H1 (cell line): ENCODE measurements at places on chromosomes 2 and 18. TPM values are rescaled to one million over a fixed set of nuclear protein-coding genes. Genes with fewer than 3 reads are reported as not detected.

The SPATA3 gene
- not detected in 2 replicates for polyA plus RNA-seq

The NPHP1 gene
- 0.74 and 1.4 TPM in 2 replicates for polyA plus RNA-seq

The ZC3H8 gene
- polyA plus RNA-seq = 0.66 and 1.9 TPM in 2 replicates

The HOXD11 gene
- polyA plus RNA-seq = not detected in 2 replicates

The CTLA4 gene
- not detected in 2 replicates for polyA plus RNA-seq

The OXER1 gene
- 2.9 and 3.7 TPM in 2 replicates for polyA plus RNA-seq

The EMILIN1 gene
- polyA plus RNA-seq = 1.9 and 3.1 TPM in 2 replicates

The ARID5A gene
- 3.3 and 3.8 TPM in 2 replicates for polyA plus RNA-seq

The CAPN10 gene
- polyA plus RNA-seq = 30.7 and 44.5 TPM in 2 replicates

The TPRKB gene
- polyA plus RNA-seq = 14.4 and 40.3 TPM in 2 replicates

The RNU2-63P gene
- polyA plus RNA-seq = not detected in 2 replicates

The TWIST2 gene
- 4.3 and 5.4 TPM in 2 replicates for polyA plus RNA-seq

The WNT10A gene
- polyA plus RNA-seq = 0.05 TPM in 1 of 2 replicates, not detected in the other

The INPP5D gene
- polyA plus RNA-seq = 4.5 and 6.0 TPM in 2 replicates

The XIRP2 gene
- 0.02 TPM in 1 of 2 replicates, not detected in the other for polyA plus RNA-seq

The RTKN gene
- 40.2 and 60.1 TPM in 2 replicates for polyA plus RNA-seq

The GKN2 gene
- polyA plus RNA-seq = not detected in 2 replicates

The ANKRD29 gene
- 2.2 and 3.0 TPM in 2 replicates for polyA plus RNA-seq

The ATP8B1 gene
- 1.1 TPM in 2 replicates for polyA plus RNA-seq

The LAMA1 gene
- polyA plus RNA-seq = 24.8 and 30.4 TPM in 2 replicates

The SERPINB5 gene
- 0.03 TPM in 1 of 2 replicates, not detected in the other for polyA plus RNA-seq

The TMEFF2 gene
- polyA plus RNA-seq = 0.91 and 1.0 TPM in 2 replicates

The ALLC gene
- not detected in 2 replicates for polyA plus RNA-seq

The C2orf78 gene
- 0.88 and 0.89 TPM in 2 replicates for polyA plus RNA-seq

The GKN1 gene
- not detected in 2 replicates for polyA plus RNA-seq

The MEP1B gene
- polyA plus RNA-seq = not detected in 2 replicates

The IGFBP5 gene
- 2.2 and 4.4 TPM in 2 replicates for polyA plus RNA-seq

The CCBE1 gene
- polyA plus RNA-seq = 2.1 and 5.2 TPM in 2 replicates

The SERPINB10 gene
- not detected in 2 replicates for polyA plus RNA-seq

The ZNF519 gene
- 19.6 and 24.0 TPM in 2 replicates for polyA plus RNA-seq

The MZT2B gene
- polyA plus RNA-seq = 90.3 and 138 TPM in 2 replicates

The LIMS3 gene
- not detected in 2 replicates for polyA plus RNA-seq

The RAB31 gene
- polyA plus RNA-seq = 15.2 TPM in 2 replicates

The ARHGAP28 gene
- polyA plus RNA-seq = 2.0 and 2.9 TPM in 2 replicates

The LOXL3 gene
- polyA plus RNA-seq = 22.1 and 27.2 TPM in 2 replicates

The FAM124B gene
- polyA plus RNA-seq = 2.1 TPM in 2 replicates

The ABCB11 gene
- not detected in 2 replicates for polyA plus RNA-seq

The IL36B gene
- not detected in 2 replicates for polyA plus RNA-seq

The CPLX4 gene
- not detected in 2 replicates for polyA plus RNA-seq

The METAP1D gene
- 3.9 and 4.7 TPM in 2 replicates for polyA plus RNA-seq

The SP140 gene
- polyA plus RNA-seq = 0.23 and 0.31 TPM in 2 replicates

The SDC1 gene
- polyA plus RNA-seq = 71.4 and 73.3 TPM in 2 replicates

The SERPINB2 gene
- not detected in 2 replicates for polyA plus RNA-seq

The FOXD4L1 gene
- polyA plus RNA-seq = not detected in 2 replicates

The NAT8 gene
- not detected in 2 replicates for polyA plus RNA-seq

The CD207 gene
- not detected in 2 replicates for polyA plus RNA-seq

The FBLN7 gene
- 0.77 and 0.88 TPM in 2 replicates for polyA plus RNA-seq

The CERKL gene
- 0.03 and 0.05 TPM in 2 replicates for polyA plus RNA-seq

The MYCN gene
- 87.8 and 100 TPM in 2 replicates for polyA plus RNA-seq

The GAREM1 gene
- 3.6 and 3.9 TPM in 2 replicates for polyA plus RNA-seq

The RMND5A gene
- polyA plus RNA-seq = 21.0 and 22.1 TPM in 2 replicates

The ALPP gene
- polyA plus RNA-seq = 0.15 and 0.20 TPM in 2 replicates

The RMDN2 gene
- 0.35 and 0.53 TPM in 2 replicates for polyA plus RNA-seq

The TUBB8B gene
- 1.3 TPM in 2 replicates for polyA plus RNA-seq

The DPP10 gene
- polyA plus RNA-seq = 2.0 and 3.3 TPM in 2 replicates

The AGAP1 gene
- 18.1 and 19.4 TPM in 2 replicates for polyA plus RNA-seq

The SPP2 gene
- not detected in 2 replicates for polyA plus RNA-seq
